T-helper 2 cell (primary cell): ENCODE measurements at places on chromosomes 1 and 21.
A peak's percentile ranks its signal among the peaks of the same experiment; 100 is the strongest.

DNA sequence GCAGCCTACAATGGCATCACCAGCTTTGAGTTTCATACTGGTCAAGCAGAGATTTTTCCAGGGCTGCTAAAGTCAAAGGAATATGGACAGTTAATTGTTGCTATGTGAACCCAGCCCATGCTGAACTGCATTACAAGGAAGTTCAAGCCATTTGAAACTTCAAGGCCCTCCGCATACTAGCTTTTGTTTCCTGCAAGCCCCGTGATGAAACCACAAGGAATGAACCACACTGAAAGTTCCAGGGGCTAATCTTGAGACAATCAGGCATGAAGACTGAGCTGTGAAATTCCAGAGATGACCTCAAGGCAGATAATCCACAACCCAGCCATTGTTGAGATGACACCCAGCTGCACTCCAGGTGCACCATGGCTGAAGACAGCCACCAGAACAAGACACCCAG lies 180.8 kb downstream of the C1orf21 start:
- DNase-seq, result no peak

GRCh38 chr1:116504308-116505156 lies 66.3 kb downstream of the CD58 start:
- DNase-seq, result peak; percentile 74

DNA sequence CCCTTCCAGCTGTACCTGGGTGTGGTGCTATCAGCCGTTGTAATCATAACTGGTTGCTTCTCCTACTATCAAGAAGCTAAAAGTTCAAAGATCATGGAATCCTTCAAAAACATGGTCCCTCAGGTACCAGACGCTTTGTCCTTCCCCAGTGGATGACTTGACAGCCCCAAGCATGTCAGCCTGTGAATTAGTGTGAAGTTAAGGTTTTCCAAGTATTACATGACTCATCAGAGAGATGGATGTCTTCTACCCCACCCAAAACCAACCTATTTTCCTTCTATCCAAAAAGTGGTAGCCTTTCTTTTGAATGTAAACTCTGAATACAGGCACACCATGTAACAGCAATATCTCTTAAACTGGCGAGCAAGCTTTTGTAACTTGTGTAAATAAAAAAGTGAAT lies 15.1 kb downstream of the ATP1A1 start:
- DNase-seq, result no peak

- no peak for DNase-seq
Measured at GRCh38 chr1:57238233-57238781, 185.6 kb downstream of the DAB1 start.

GRCh38 chr1:59639266-59639665 lies 175.5 kb upstream of the HOOK1 start:
- DNase-seq, result no peak

- no peak for DNase-seq
Measured at GRCh38 chr1:111236806-111237205, 9.3 kb downstream of the CHI3L2 start.
